Left ventricle myocardium superior (tissue), 1 donor: ENCODE measurements at places on chromosomes 3 and 15.

DNA sequence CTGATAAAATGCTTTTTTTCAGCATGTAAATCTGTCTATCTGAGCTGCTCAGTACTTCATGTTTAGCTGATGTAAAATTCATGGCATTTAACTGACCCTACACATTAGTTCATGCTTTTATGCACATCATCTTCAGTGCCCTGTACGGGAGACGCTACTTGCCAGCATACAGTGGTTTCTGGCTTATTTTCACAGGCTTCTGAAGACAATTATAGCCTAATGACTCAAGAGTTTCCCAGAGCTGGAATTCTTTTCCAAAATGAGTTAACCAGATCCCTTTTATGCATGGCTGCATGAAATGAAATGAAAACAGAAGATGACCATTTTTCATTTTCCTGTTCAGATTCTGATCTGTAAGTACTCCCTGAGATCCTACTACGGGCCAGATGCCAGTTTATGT is 1061.5 kb downstream of the ROBO2 start:
- DNase-seq = no peak

DNA sequence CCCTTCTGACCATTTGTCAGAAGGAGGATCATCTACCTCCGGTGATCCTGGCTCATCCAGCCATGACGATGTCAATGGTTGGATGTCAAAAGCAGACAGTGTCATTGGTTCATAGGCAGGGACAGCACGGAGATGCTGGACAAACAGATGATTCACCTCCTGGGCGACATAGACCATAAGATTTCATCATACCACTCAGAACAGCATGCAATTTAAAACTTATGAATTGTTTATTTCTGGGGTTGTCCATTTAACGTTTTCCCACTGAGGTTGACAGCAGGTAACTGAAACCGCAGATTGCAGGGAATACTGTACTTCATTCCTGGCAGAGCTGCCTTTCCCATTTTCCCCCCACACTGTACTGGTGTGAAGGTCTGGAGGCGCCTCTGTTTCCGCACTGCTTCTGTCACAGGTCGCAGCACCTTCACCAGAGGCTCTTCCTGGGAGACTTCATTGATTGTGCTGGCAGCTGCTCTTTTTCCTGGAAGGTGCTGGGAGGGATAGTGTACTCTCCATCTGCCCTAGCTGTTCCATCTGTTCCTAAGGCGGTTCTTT is 32.5 kb upstream of the TMOD3 start:
- no peak for DNase-seq

- DNase-seq = no peak
Observed at GRCh38 chr3:134352031-134352671, 22.1 kb downstream of the AMOTL2 start.

DNA sequence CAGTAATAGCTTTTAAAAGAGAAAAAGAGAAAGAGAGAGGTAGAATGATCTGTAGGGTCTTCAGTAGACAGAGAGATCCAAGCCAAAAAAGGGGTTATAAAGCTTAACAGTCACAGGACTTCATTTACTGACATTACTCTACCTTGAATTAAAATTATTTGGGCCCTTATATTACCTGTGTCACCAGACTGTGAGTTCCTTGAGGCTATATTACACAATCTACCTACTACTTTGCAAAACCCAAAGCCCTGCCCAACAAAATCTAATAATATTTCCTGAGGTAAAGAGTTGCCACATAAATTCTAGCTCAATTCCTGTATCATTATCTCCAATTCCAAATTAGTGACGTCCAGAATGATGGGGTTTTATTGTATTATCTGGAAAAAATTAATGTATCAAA is 1.9 kb downstream of the UBR1 start:
- no peak for DNase-seq

- DNase-seq = no peak
Observed at GRCh38 chr15:39979606-39980005, 45.7 kb downstream of the EIF2AK4 start.

GRCh38 chr3:101262393-101263240 is 57.8 kb downstream of the IMPG2 start:
- DNase-seq = no peak

GRCh38 chr3:171809611-171809860 is 747 bp downstream of the PLD1 start:
- no peak for DNase-seq

DNA sequence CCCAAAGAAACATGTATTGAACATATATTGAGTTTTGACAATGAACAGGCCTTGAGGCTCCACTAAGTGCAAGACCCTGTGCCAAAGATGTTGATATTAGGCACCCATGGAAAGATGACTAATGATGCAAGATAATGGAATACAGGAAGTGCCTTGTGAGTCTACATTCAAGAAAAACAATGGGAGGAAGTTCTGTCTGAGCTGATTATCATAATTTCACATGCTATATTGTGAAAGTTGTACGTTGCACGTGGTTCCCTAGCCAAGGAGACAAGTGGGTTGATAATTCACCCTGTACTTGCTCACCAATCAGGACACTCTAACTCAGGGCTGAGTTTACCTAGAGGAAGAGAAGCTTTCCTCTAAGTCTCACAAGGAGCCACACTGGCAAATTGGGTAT is 186.9 kb upstream of the STAC start:
- no peak for DNase-seq

DNA sequence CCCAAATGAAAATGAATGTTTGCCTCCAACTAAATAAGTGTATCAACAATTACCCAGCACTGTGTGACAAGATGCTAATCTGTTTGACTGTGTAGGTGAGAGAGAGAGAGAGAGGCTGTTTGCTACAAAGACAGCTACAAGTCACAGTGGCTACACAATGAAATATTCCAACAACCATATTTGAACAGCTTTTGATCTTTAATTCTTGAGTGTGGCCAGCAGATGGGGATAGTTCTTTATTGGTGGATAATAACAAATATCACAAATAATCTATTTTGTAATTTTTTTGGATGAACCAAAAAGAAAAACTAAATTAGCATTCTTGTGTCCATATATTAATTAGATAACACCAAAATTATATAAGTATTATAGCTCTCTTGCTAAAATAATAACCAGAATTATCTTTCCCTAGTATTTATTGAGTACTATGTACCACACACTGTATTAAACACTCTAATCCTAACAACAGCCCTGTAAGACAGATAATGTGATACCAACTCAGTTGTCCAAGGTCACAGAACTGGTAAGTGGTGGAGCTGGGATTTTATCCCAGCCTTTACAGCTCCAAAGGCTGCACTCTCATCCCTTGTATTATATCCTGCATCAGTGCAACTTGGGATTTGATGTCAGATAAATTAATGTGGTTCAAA is 61.9 kb upstream of the C3orf80 start:
- DNase-seq = no peak

GRCh38 chr15:62706317-62706716 is 336.2 kb upstream of the TPM1 start:
- DNase-seq = no peak

DNA sequence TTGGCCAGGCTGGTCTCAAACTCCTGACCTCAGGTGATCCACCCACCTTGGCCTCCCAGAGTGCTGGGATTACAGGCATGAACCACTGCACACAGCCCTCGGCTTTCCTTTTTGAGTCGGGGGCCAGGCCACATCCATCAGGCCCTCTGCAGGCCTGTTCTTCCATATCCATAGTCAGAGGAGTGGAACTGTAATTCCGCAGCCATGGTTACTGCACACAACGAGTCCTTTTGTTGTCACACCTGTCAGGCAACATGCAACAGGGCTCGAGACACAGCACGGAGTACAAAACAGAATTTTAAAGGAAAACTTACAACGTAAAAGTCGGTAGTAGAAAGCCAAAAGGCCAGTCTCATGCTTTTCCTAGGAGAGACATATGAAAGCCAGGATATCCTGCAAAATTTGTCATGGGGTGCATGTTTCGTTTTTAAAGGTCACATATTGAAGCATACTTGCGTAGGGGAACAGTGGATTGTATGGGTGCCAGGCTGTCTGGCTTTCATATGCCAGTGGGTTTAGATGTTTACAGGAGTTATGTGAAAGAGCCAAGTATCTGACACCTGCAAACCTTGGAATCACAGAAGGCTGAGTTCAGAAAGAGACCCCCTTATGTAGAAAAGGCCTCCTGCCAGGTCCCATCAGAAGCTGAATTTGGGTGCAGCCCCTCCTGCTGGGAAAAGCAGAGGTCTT is 63.2 kb upstream of the LPP start:
- DNase-seq = no peak

GRCh38 chr15:31016446-31016915 is 25.1 kb upstream of the MTMR10 start:
- no peak for DNase-seq

- no peak for DNase-seq
Observed at GRCh38 chr3:191353022-191353777, 22.9 kb upstream of the UTS2B start.

DNA sequence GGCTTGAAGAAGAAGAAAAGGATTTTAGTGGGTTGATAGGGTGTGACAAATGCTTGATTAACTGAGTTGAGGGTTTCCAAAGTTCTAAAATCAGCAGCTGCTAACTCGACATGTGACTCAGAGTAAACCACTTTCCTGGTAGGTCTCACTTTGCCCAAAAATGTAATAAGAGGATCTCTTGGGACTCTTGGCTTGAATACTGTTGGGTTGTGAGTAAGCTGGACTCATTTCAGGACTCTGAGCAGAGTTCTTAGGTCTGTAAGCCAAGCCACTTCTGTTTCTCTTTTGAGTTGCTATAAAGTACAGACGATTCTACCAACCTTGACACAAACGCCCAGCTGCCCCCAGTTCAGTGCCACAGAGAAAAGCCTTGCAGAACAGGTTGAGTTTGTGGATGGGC is 241.1 kb downstream of the ZNF621 start:
- no peak for DNase-seq

DNA sequence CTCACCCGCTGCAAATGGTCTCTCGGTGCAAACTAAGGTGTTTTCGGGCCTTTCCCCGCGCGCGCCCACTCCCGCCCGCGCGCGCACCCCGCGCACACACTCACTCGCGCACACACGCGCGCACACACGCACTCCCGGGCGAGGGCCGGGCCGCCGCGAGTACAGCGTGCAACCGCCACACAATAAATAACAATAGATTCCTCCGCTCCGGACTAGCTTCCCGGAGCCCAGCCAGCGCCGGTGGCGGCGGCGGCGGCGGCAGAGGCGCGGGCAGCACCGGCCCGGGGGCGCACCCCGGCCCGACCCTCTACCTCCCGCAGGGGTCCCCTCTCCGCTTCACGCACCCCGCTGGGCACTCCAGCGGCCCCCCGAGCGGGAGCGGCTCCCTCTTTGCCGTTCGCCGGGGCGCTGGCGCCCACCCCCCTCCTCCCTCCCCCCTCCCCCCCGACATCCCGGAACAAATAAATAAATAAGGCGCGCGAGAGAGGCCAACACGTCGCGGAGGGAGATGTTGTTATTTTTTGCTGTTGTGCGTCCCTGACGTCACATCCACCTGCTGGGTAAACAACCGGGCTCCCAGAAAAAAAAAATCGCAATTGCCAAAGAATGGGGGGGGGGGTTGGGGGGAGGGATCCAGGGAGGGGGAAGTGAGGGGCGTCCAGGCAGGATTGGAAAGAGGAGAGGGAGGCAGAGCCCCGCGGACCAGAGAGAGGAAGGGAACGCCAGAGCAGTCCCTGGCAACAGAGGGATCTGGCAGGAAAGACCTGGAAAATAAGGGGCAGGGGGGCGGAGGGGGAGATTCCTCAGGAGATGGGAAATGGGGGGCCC is at the start of gene FOXP1:
FOXP1 (minus strand) TSS at position 163 of the 828 bp plus-strand sequence. CDS start 385,347 bp downstream, outside the sequence.
- peak; percentile 86 for DNase-seq

DNA sequence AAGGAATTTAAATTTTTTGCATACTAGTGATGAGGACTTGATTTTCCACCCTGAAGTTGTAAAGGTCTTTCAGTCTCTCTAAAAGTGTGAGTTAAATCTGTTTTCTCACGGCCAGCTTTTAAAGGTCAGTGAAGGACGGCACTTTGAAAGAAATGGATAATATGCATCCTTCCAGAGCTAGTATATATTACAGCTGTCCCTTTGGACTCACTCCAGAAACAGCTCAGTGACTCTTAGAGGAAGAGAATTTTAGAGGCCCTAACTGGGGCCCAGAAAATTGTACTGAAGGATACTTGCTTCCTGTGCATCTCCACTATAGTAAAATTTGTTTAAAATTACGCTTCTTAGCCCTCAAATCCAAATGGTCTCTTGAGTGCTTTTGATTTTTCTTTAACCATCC is 41.6 kb downstream of the PIK3CA start:
- no peak for DNase-seq

- no peak for DNase-seq
Observed at GRCh38 chr15:72758182-72758581, 25.4 kb downstream of the ADPGK start.

GRCh38 chr15:76061700-76062099 is 1.9 kb downstream of the TMEM266 start:
- no peak for DNase-seq

GRCh38 chr3:191330530-191331048 is 263 bp upstream of the UTS2B start:
- DNase-seq = no peak

GRCh38 chr3:182967218-182968204 is 12.8 kb downstream of the DCUN1D1 start:
- DNase-seq = no peak

GRCh38 chr3:51799879-51800749 is 21.1 kb upstream of the IQCF6 start:
- no peak for DNase-seq

DNA sequence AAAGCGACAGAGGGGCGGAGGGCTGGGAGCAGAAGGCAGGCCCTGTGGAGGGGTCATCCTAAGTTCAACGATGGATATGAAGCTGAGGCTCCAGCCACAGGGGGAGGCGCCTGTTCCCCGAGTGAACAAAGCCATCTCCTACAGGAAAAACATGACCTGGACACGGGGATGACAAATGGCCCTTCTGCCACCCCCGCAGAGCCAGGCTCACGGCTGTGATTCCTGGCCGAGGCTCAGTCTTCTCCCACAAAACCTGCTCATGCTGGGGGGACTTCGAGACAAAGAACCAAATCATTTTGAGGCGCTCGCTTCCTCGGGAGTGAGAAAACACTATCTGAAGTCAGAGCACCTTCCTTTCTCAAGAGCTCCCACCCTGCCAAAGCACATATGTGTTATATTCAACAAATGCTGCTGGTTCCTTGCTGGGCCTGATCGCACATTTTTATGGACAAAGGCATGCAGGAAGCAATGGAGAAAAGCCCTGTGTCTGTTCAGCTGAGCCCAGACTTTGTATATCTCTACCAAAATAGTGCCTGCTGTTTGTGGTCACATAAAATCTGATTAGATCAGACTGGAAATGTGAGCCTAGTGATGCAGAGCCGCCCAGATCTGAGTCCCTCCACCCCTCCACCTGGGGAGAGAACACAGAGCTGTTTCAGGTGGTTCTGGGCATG is 5.6 kb downstream of the RBP1 start:
- peak; percentile 51 for DNase-seq
